ENCODE measurements at places on chromosomes 11 and 22. TPM values are rescaled to one million over a fixed set of nuclear protein-coding genes. Genes with fewer than 3 reads are reported as not detected.

DNA sequence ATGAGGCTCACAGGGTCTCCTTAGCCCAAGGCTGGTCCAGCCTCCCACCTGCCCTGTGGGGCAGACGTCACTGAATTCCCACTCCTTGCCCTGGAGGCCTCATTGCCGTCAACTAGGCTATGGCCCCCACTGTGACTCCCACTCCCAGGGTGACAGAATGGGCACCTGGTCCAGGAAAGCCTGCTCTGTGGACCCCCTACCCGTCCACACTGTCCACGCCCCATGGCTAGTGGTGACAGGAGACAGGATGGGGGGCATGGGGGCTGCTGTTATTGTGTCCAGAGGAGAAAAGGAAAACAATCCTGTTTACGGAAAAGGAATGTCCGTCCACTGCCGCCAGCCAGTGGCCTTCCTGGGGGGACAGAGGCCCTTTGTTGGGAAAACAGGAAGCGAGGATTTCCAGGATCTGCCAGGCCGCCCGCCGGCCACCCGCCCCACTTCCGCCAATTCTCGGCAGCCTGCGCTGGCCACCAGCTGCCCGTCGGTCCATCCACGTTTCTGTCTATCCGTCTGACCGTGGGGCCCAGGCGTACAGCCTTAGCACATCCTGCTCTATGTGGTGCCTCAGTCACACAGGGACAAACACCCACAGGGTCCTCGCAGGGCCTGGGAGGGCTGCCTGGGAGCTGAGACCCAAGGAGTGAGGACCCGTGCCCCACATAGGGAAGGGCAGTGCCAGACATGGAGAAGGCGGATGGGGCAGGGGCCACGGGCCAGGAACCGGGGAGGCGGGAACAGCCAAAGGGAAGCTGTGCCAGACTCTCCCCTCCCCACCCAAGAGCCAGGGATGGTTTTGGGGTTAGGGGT is 19.5 kb downstream of the CRELD2 start:
- DNase-seq, result no peak

- DNase-seq, result no peak
Measured at GRCh38 chr11:107331728-107332127, 125.9 kb downstream of the CWF19L2 start.

DNA sequence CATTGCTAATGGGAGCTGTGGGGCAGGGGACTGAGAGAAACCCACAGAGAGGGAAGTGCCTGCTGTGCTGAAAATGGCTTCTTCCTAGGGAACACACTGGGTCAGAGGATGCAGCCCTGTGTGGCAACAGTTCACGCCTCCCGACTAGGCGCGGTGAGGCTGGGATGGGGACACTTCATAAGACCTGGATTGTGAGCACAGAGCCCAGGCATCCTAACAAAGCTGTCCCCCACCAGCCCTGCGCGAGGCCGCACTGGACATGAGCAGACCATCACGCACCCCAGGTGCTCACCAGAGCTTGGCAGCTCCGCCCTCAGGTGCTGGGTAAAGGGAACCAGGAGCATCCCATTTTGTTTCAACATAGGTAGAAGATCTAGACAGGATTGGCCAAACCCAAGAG is 1.8 kb upstream of the KRTAP5-4 start:
- DNase-seq, result no peak

DNA sequence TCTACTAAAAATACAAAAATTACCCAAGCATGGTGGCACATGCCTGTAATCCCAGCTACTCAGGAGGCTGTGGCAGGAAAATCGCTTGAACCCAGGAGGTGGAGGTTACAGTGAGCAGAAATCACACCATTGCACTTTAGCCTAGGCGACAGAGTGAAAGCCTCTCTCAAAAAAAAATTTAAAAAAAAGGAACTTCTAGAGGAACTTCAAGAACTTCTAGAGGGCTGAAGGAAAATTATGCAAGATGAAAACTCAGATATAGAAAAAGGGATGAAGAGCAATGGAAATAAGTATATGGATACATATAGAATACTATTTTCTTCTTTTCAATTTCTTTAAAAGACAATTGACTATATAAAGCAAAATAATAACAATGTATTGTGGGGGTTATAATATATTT is 51.2 kb upstream of the PRR5 start:
- DNase-seq, result no peak

- no peak for DNase-seq
Measured at GRCh38 chr11:2100361-2101170, 38.6 kb downstream of the IGF2 start.

DNA sequence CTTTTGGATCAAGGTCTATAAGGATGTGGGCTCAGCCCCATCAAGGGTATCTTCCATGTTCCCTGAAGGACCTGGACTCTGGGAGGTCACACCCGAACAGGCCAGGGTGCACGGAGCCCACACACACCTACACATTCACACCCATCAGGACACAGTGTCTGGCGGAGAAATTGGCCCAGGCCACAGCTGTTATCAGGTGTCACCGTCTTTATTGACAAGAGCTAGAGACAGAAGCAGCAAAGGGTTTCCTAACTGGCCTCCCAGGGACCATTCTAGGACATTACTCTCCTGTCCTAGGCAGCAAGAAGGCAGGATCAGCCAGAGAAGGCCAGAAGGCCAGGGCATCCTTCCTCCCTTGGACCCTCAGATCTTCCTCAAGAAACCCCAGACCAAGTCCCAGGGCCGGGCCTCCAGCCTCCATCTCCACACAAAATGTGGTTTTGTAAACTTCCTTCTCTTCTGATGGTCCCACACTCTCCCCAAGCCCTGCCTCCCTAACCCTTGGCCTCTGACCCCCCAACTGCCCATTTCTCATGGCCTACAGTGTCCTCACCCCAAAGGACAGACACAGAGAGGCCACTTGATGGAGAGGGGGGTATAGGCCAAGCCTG is 8.1 kb downstream of the SSTR3 start:
- DNase-seq, result no peak

Gene SGSM1
- 0.01 TPM for polyA plus RNA-seq

GRCh38 chr11:47869544-47870393 is 21.6 kb upstream of the NUP160 start:
- no peak for DNase-seq

Gene OSBP2
- 3.0 TPM for polyA plus RNA-seq

- no peak for DNase-seq
Measured at GRCh38 chr22:41975299-41976069, 6.2 kb downstream of the SEPTIN3 start.

GRCh38 chr11:92008249-92008648 is 216.4 kb upstream of the FAT3 start:
- DNase-seq, result no peak

Gene BACE1
- 8.5 TPM for polyA plus RNA-seq

DNA sequence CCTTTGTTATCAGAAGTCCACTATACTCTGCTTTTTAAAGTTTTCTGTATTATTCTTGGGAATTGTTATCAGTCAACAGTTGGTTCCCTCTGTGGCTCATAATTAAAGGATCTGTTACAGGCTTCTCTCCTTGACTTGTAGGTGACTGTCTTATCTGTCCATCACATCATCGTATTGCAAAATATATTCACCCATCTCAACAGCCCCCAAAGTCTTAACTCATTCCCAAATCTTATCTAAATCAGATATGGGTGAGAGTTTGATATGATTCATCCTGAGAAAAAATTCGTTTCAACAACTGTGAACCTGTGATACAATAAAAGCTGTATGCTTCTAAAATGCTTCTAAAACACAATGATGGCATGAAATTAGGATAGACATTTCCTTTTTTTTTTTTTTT is 1245.6 kb upstream of the RAG2 start:
- DNase-seq, result no peak

Gene NAALAD2
- polyA plus RNA-seq, result not detected

DNA sequence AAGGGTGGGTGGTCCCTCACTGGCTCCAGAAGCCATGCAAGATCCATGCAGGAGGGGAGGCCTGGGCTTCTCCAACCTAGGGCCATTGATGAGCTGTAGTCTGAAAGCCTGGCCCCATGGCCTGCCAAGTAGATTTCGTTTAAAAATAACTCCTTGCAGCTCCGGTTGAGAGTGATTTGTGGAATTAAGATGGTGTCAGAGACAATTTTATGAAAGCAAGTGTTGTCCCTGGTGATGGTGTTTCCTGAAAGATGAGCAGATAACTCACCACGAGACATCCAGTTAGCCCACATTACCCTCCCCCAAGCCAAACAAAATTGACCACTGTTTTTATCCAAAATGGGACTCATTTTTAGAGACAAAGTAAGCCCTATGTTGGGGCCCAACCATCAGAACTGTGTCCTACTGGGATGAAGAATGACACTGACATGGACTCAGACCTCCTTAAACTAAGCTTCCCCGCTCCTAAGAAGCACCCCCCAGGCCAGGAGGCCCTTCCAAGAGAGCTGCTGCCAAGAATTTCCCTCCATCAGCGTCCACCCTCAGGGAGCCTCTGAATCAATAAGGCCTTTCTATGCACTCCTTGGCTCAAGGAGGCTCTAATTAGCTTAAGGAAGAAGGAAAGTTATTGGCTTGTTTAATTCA is 174.2 kb upstream of the NCAM1 start:
- no peak for DNase-seq

Gene GAS2L1
- 21.1 TPM for polyA plus RNA-seq

Data from keratinocyte (primary cell).